Effector CD4-positive, alpha-beta T cell (primary cell): ENCODE measurements at places on chromosomes 12 and 14.

DNA sequence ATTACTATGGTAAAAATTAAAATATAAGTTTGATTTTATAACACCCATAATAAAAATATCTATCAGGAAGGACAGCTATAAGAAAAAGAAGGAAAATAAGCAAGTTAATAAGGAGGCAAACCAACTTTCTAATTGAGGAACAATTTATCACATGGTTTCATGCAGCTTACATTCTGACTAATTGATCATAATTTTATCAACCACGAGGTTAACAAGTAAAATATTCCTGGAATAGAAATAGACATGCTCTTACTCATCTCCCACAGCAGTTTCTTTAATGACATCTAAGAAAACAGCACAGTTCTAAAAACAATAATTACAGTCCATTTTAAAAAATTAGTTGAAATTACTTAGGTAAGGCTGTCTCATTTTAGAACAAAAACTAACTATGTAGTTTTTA is 130.8 kb upstream of the KRR1 start:
- no peak for DNase-seq

DNA sequence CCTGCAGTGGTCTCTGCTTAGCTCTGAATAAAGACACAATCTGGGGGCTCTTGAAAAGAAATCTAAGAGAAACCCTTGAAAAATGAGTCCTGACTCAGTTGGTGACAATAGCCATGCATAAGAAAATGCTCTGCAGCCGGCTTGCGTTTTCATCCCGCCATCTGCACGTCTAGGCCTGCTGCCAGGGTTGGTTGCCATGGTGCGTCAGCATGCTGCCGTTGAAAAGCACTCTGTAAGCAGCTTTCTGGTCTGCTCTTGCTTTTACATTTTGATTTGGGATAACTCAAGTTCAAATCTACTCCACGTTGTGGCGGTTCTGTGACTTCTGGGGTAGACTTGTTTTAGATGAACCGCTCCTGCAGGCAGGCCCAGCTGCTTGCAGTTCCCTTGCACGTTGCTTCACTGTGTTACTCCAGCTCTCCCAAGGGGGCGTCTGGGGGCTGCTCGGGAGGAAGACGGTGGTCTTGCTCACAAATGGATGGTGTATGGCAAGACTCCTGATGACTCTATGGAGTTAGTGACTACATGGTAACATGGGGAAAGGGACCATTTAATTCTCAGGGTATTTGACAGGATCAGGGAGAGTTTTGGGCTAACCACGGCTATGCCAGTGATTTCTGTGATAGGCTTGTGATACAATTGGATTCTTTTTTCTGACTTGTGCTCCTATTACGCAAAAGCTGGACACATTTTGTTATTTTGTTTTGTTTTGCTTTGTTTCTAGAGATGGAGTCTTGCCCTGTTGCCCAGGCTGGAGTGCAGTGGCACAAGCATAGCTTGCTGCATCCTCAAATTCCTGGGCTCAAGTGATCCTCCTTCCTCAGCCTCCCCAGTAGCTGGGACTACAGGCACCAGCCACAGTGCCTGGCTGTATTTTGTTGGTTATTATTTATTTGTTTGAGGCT is 15.8 kb downstream of the WNT5B start:
- no peak for DNase-seq

GRCh38 chr14:99615497-99616157 is 11.6 kb upstream of the CCDC85C start:
- DNase-seq, result no peak

DNA sequence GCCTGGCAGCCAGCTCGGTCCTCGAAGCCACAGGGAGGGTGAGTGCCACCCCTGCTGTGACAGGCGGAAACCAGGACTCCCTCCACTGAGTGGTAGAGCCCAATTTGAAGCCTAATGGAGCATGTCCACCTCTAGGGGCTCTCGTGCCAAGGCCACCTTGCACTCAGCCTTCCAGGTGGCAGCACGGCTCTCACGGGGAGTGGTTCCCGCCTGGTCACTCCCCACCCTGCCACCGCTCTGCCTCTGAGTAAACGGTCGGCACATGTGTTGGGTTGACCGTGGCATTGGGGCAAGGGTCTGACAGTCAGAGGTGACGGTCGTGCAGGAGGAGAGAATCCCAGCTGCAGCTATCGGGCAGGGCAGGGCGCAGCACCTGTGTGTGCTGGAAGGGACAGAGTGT is 34.8 kb downstream of the IL31 start:
- no peak for DNase-seq
